Breast epithelium (tissue), 4 donors: ENCODE measurements at places on chromosomes 7 and 10. TPM values are rescaled to one million over a fixed set of nuclear protein-coding genes. Genes with fewer than 3 reads are reported as not detected.

Gene SLC26A3
- not detected for total RNA-seq

- no peak overlapping the region for H3K27ac ChIP-seq
- H3K4me3 ChIP-seq: no peak overlapping the region
- H3K27me3 ChIP-seq: no peaks in the 10 kb centered on the region
These were observed 530.9 kb upstream of the AUTS2 start for GRCh38 chr7:69067397-69067796.

DNA sequence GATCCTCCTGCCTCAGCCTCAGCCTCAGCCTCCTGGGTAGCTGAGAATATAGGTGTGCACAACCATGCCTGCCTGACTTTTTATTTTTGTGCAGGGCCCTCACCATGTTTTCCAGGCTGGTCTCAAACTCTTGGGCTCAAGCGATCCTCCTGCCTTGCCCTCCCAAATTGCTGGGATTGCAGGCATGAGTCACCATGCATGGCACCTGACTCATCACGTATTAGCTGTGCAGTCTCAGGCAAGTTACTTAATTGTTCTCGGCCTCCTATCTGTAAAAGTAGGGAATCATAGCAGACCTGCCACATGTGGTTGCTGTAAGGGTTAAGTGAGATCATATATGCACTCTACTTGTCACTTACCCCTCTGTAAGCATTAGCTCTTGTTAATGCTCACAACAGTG is 117.2 kb downstream of the ANLN start:
- no peak for DNase-seq
- H3K36me3 ChIP-seq: no peaks in the 10 kb centered on the region
- no peak overlapping the region for H3K4me3 ChIP-seq
- H3K27ac ChIP-seq: no peak overlapping the region

Gene SPRN
- total RNA-seq: not detected

Gene EFCAB10
- not detected for total RNA-seq

DNA sequence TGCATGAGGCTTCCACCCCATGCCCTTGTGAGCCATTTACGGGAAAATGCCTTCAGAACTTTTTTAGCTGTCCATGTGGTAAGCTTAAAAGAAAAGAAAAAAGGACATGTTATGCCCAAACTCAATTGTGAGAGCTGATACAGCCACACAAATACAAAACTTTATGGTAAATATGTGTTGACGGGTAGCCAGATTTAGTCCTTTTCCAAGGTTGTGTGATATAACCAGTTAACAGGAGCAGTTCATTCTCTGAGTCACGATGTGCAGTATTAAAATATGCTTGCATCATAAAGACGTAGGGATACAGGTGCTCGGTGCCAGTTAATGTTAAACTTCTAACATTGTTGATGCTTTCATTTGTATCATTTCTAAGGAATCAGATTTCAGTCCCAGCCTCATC is 350.4 kb downstream of the DNAJB6 start:
- peaks cover 4% of the 10 kb centered on the region for H3K4me1 ChIP-seq
- no peaks in the 10 kb centered on the region for H3K36me3 ChIP-seq
- H3K27ac ChIP-seq: no peak overlapping the region
- peaks cover 93% of the 10 kb centered on the region for H3K27me3 ChIP-seq
- DNase-seq: no peak

Gene CUBN
- total RNA-seq: 5.0 TPM

Gene TECPR1
- 14.7 TPM for total RNA-seq

GRCh38 chr10:104447906-104448305 is 94.3 kb downstream of the CFAP58 start:
- no peak for DNase-seq
- no peaks in the 10 kb centered on the region for H3K27me3 ChIP-seq
- no peaks in the 10 kb centered on the region for H3K4me1 ChIP-seq
- no peak overlapping the region for H3K4me3 ChIP-seq

Gene ADAM12
- 13.9 TPM for total RNA-seq

- H3K4me3 ChIP-seq: no peak overlapping the region
- no peaks in the 10 kb centered on the region for H3K4me1 ChIP-seq
- H3K27ac ChIP-seq: no peak overlapping the region
- H3K36me3 ChIP-seq: no peaks in the 10 kb centered on the region
These were observed 54.6 kb upstream of the ABCB4 start for GRCh38 chr7:87530126-87530525.

- H3K36me3 ChIP-seq: no peaks in the 10 kb centered on the region
- no peaks in the 10 kb centered on the region for H3K4me1 ChIP-seq
- no peak for DNase-seq
- no peak overlapping the region for H3K4me3 ChIP-seq
These were observed 57.8 kb upstream of the CTBP2 start for GRCh38 chr10:125217990-125218675.

DNA sequence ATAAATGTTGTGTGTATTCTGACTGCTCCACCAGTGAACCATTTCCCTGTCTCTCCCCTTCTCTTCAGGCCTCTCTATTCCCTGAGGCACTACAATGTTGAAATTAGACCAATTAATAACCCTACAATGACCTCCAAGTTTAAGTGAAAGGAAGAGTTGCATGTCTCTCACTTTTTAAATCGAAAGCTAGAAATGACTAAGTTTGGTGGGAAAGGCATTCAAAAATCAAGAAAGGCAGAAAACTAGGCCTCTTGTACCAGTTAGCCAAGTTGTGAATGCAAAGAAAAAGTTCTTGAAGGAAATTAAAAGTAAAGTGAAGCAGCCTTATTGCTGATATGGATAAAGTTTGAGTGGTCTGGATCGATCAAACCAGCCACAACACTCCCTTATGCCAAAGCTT is 198.3 kb upstream of the YAE1 start:
- DNase-seq: no peak
- no peak overlapping the region for H3K4me3 ChIP-seq
- H3K36me3 ChIP-seq: no peaks in the 10 kb centered on the region
- peaks cover 1% of the 10 kb centered on the region for H3K27me3 ChIP-seq
- H3K4me1 ChIP-seq: no peaks in the 10 kb centered on the region

Gene NODAL
- total RNA-seq: not detected

DNA sequence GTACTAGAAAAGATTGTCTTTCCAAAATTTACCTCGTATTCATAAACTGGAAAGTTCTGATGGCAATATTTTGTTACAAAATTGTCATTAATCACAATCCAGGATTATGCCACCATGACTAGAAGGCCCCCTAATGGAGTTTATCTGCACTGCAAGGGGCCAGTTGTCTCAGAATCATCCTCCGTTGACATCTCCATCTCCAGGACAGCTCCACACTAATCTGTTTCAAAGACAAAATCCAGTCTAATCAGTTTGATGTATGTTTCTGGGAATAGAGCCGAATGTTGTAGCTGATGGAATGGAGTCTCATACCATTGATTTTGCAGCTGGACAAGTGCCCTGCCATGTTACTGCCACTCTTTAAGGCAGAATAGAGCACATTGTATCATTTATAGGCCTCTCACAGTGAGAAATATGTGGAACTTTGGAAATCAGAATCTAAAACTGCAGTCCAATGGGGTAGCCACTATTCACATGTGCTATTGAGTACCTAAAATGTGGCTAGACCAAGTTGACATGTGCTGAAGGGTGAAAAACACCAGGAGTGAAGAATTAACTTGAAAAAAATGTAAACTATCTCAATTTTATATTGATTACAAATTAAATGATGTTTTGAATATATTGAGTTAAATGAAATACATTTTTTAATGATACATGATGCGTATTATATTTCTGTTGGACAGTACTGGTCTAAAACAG is 38.3 kb upstream of the TOMM7 start:
- DNase-seq: no peak
- H3K4me3 ChIP-seq: no peak overlapping the region
- H3K4me1 ChIP-seq: no peaks in the 10 kb centered on the region
- peak overlapping the region; percentile 87 for H3K27ac ChIP-seq

Gene AGR3
- total RNA-seq: 37.3 TPM

GRCh38 chr10:17138460-17139042 is 8.9 kb upstream of the CUBN start:
- no peak for DNase-seq
- H3K4me3 ChIP-seq: no peak overlapping the region
- H3K4me1 ChIP-seq: no peaks in the 10 kb centered on the region
- H3K27me3 ChIP-seq: no peaks in the 10 kb centered on the region

GRCh38 chr7:148711191-148712102 is 12.7 kb downstream of the CUL1 start:
- peaks cover 2% of the 10 kb centered on the region for H3K4me1 ChIP-seq
- no peaks in the 10 kb centered on the region for H3K36me3 ChIP-seq
- no peak overlapping the region for H3K27ac ChIP-seq
- DNase-seq: no peak
- no peak overlapping the region for H3K4me3 ChIP-seq

Gene PGAM2
- 0.66 TPM for total RNA-seq

Gene TMEM139
- total RNA-seq: 27.4 TPM

Gene ZNF92
- 28.5 TPM for total RNA-seq

GRCh38 chr7:37768611-37769010 is 79.8 kb upstream of the NME8 start:
- H3K4me3 ChIP-seq: no peak overlapping the region
- DNase-seq: no peak
- H3K27ac ChIP-seq: no peak overlapping the region
- H3K4me1 ChIP-seq: no peaks in the 10 kb centered on the region
- no peaks in the 10 kb centered on the region for H3K27me3 ChIP-seq

DNA sequence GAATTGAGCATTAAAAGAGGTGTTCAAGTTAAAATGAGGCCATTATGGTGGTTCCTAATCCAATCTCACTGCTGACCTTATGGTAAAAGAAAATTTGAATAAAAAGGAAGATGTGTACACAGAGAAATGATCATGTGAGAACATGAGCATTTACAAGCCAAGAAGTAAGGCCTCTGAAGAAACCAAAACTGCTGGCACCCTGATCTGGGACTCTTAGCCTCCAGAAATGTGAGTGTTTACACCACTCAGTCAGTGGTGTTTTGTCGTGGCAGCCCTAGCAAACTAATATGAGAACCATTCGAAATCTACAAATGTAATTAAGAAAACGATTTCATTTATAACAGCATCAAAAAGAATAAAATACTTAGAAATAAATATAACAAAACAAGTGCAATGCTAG is 6.8 kb upstream of the PLXDC2 start:
- H3K4me1 ChIP-seq: no peaks in the 10 kb centered on the region
- H3K4me3 ChIP-seq: no peak overlapping the region
- DNase-seq: no peak
- H3K27ac ChIP-seq: no peak overlapping the region
- no peaks in the 10 kb centered on the region for H3K27me3 ChIP-seq
- H3K36me3 ChIP-seq: no peaks in the 10 kb centered on the region

DNA sequence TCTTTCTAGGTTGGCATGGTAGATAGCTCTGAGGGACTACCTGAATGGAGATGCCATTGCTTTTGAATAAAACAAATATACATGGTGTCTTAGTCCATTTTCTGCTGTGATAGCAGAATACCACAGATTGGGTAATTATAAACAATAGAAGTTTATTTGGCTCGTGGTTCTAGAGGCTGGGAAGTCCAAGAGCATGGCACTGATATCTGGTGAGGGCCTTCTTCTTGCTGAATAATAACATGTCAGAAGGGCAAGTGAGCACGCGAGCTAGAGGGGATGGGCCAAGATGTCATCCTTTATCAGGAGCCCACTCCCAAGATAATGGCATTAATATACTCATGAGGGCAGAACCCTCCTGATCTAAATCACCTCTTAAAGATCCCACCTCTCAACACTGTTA is 21.9 kb downstream of the SGPL1 start:
- no peaks in the 10 kb centered on the region for H3K36me3 ChIP-seq
- no peak overlapping the region for H3K27ac ChIP-seq
- H3K4me3 ChIP-seq: no peak overlapping the region
- no peak for DNase-seq

DNA sequence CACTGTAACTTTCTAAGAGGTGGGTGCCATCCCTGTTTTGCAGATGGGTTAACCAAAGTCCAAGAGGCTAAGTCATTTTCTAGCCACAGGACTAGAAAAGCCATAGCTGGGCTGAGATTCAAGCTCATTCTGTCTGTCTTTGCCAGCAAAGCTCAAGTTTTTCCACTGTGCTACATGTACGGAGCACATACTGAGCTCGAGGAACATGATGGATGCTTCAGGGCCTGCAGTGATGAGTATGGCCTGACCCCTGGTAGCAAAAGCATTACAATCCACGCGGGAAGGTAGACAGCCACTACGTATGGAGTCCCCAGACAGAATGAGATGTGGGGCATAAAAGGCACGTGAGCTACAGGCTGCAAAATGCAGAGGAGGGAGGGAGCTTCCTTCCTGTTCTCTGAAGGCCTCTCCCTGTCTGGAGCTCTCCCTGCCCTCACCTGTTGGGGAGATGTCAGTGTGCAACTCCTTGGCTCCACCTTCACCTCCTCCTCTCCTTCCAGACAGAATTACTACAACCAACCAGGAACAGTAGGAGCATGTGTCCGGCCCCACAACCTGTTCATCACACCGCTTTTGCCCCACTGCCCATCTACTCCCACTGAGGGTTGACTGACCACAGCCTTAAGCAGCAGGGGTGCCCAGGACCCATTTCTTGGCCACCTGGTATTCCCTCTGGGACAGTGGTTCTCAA is 16.4 kb downstream of the ITPRIP start:
- no peaks in the 10 kb centered on the region for H3K27me3 ChIP-seq
- H3K27ac ChIP-seq: peak overlapping the region; percentile 17
- no peak for DNase-seq
- peaks cover 7% of the 10 kb centered on the region for H3K4me1 ChIP-seq
- H3K4me3 ChIP-seq: no peak overlapping the region

Gene TMEM178B
- total RNA-seq: 0.33 TPM

GRCh38 chr7:155408651-155409586 is 49.0 kb upstream of the EN2 start:
- no peak overlapping the region for H3K27ac ChIP-seq
- DNase-seq: no peak
- H3K27me3 ChIP-seq: no peaks in the 10 kb centered on the region
- H3K36me3 ChIP-seq: no peaks in the 10 kb centered on the region

Gene SLC35G1
- total RNA-seq: 3.9 TPM

Gene ANKRD2
- total RNA-seq: not detected

Gene ANK3
- 93.2 TPM for total RNA-seq

DNA sequence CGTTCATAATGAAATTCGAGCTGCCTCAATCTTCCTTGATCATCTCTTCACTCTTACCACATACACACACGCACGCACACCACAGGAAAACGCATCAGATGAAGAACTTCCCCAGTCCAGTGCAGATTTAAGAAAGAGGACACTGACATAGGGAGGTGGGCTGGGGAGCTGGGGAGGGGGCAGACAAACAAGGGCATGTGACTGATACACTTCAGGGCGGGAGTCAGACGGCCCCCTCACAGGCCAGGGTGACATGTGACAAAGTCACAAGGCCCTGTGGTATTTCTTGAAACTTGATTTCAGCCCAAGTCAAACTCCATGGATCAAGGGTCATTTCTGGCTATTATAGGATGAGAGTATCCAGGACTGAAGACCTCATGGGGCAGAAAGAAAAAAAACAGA is 82.6 kb downstream of the KCNMA1 start:
- no peak overlapping the region for H3K27ac ChIP-seq
- DNase-seq: no peak
- no peaks in the 10 kb centered on the region for H3K4me1 ChIP-seq
- no peaks in the 10 kb centered on the region for H3K36me3 ChIP-seq
- no peak overlapping the region for H3K4me3 ChIP-seq

- H3K4me1 ChIP-seq: no peaks in the 10 kb centered on the region
- no peak overlapping the region for H3K27ac ChIP-seq
- no peaks in the 10 kb centered on the region for H3K27me3 ChIP-seq
These were observed 243.2 kb upstream of the SLC26A5 start for GRCh38 chr7:103689255-103689654.
